HuH-7.5 (cell line): ENCODE measurements at places on chromosomes 12 and 14.

DNA sequence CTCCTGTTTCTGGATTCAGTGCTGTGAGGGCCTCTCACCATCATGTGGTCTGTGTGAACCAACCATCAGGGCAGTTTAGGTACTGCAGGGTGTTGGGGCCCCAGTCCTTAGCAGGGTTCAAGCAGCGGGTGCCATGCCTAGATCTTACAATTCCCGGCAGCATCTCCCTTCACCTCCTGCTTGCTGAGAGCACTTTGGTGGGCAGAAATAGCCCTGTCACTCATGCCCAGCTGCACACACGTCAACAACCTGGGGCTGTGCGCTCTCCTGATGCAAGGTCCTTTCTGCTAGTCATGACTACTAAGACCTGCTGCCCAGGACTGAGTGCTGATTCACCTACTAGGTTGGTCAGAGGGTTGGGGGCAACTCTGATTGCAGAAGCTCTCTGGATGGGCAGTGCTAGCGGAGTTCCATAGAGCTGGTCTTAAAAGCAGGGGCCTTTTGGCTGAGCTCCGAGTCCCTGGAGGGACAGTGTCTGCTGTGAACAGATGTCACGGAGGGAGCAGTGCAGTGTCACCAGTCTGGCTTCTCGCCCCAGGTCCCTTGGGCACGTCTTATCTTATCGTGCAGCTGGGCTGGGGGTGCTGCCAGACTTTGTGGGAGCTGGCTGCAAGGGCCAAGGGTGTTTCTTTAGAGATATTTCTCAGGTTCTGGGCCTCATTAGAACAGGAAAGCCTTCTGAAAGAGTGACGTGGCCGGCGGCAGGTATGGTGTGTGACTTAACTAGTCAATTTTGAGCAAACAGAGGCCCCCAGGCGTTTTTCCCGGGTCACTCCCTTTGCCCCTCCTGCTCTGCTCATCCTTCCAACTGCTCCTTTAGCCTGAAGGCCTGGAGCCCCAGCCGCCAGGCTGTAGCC, 71.8 kb downstream of the NINJ2 start:
- DNase-seq: no peak

DNA sequence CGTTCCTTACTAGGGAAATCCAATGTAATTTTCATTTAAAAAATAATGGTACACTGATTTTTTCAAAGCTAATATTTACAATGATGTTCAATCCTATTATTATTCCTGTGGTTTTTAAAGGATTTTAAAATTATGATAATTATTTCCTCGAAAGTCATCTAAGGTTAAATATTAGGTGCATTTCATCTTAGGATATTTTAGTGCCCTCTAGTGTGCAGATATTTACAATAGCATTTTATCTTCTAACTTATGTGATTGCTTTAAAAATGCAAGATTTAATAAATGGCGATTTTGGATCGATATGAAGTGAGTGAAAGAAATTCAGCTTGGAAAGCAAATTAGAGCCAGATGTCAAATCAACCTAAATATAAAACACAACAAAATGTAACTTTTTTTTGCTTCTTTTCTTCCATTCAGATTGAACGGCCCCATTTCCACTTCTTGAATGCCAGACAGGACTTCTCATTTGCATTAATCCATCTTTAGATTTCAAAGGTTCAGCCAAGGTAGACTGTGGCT, 293.5 kb downstream of the SLC6A15 start:
- DNase-seq: no peak

DNA sequence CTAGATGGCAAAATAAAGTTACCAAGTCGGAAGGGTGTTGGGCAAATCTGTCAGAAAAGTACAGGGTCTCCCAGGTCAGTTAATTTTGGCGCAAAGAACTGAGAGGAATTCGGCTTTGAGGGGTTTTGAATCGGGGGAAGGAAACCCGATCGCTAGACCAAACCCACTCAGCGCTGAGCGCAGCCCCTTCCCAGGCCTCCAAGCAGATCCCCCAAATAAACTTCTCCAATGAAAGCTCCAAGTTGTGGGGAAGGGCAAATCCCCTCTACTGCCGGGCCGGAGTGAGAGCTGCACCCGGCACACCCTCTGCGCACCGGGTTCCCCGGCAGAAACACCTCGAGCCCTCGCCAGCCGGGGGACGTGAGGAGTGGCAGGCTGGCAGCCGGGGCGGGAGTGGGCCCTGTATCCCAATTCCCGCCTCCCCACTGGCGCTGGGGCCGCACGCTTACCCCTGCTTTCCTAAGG, 441 bp downstream of the E2F7 start:
- peak; percentile 51 for DNase-seq

DNA sequence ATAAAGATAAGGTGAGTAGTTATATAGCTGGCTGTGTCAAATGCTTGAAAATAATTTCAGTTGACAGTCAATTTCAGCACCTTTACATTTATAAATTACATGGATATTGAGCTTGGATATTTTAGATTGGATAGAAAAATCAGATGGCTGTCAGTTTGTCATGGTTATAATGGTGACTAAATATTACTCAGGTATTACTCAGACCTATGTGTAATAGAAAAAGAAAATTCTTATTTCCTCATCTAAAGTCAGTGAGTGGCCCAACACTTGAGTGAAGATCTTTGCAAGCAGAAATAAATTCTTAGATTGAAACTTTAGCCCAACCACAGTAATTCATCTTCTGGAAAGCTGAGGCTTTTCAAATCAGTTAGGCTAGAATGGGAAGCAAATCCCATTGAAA, 354.4 kb downstream of the NAV3 start:
- no peak for DNase-seq

DNA sequence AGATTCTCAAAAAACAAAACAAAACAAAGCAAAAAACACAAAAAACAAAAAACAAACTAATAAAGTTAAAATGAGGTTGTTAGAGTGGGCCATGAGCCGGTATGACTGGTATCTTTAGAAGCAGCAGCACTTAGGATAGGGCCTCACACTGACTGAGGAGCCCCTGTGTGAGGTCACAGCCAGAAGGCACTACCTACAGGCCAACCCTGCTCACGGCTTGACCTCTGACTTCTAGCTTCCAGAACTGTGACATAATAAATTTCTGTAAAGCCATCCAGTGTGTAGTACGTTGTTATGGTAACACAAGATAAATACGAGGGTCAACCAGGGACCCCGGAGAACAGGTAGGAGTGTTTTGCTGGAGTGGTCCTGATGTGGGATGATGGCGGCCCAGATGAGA, 629.6 kb downstream of the VRK1 start:
- DNase-seq: no peak

GRCh38 chr12:47604221-47604873, 101.5 kb downstream of the RPAP3 start:
- no peak for DNase-seq

GRCh38 chr14:104548802-104549535, 30.6 kb upstream of the C14orf180 start:
- DNase-seq: no peak

- DNase-seq: no peak
Measured at GRCh38 chr12:76237086-76237701, 111.0 kb downstream of the BBS10 start.

GRCh38 chr14:64394423-64394822, 6.3 kb downstream of the MTHFD1 start:
- DNase-seq: no peak

DNA sequence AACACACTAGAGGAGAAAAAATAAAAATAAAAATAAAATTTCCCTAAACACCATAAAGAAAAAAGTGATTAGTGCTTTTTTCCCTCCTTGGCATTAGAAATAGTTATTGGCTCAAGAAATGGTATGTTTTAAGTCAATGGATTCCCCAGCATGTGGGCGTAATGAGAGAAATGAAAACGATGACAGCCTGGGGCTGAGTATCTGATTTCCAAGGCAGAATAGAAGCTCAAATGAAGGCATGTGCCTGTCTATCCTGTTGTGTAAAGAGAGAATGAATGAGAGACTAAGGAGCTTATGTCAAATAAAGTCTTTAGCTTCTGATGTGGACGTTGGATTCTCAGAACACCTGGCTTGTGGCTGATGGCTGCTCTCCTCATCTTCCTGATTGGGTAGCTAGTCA, 1408.4 kb upstream of the TMEM132C start:
- DNase-seq: no peak

DNA sequence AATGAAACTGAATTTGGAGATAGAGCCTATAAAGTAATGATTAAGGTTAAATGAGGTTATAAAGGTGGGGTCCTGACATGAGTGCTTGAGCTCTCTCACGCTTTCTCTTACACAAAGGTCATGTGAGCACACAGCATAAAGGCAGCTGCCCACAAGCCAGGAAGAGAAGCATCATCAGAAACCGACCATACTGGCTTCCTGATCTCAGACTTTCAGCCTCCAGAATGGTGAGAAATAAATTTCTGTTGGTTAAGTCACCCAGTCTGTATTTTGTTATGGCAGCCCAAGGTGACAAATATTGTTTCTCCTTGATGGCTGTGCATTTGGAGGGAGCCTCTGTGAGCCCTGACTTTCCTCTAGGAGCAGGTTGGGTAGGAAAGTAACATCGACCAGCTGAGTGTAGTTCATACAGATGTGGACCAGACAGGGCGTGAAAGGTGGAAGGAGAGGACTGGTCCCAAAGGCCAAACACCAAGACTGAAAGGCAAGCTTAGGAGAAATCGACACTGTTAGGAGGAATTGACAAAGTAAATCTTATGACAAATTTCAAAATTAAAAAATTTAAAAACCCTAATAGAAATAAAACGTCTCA, 97.6 kb upstream of the SLC38A2 start:
- no peak for DNase-seq

DNA sequence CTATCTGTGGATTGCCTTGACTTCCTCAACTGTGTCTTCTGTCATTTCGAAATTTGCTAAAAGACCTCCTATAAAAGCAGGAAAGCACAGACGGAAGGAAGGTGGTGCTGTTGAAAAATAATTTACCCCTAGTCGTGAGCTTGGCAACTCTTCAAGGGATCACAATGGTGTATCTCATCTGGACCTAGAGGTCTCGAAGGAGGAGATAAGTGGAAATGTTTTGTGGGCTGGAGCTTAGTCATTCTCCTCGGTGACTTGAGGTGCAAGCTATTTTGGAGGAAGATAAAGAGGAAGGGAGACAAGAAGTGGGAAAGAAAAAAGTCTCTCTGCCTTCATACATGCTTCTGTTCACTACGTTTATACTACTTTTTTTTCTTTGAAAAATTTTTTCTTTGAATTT, 89.9 kb downstream of the FLRT2 start:
- no peak for DNase-seq

DNA sequence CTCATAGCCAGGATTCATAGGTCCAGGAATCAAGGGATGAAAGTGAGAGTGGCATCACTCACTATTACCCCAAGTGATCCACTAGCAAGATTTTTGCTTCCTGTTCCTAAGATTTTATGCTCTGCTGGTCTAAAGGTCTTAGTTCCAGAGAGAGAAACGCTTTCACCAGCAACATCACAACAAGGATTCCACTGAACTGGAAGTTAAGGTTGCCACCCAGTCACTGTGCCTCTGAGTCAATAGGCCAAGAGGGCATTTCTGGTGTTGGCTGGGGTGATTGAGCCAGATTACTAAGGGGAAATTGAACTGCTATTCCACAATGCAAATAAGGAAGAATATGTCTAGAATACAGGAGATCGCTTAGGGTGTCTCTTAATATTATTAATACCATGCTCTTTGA, 142.5 kb upstream of the ARID2 start:
- DNase-seq: no peak

DNA sequence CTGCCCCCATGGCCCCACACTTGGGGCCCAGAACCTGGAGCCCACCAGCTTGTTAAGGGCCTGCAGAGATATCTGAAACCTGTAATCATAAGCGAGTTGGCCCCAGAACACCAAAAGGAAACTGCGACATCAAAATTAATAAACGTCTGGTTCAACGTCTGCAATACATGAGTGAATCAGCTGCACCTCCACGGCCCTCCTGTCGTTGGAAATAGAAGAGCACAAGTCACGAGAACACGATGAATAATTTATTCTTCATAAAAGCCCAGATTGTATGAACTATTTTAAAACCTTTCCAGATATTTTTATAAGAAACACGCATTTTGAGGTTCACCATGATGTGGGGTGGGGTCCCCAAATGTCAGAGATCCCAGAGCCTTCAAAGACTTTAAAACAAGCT, 9.7 kb upstream of the CMKLR1 start:
- no peak for DNase-seq

- no peak for DNase-seq
Measured at GRCh38 chr12:104568935-104569334, 112.2 kb downstream of the CHST11 start.

GRCh38 chr14:102138961-102139285, 774 bp upstream of the WDR20 start:
- DNase-seq: peak; percentile 51

DNA sequence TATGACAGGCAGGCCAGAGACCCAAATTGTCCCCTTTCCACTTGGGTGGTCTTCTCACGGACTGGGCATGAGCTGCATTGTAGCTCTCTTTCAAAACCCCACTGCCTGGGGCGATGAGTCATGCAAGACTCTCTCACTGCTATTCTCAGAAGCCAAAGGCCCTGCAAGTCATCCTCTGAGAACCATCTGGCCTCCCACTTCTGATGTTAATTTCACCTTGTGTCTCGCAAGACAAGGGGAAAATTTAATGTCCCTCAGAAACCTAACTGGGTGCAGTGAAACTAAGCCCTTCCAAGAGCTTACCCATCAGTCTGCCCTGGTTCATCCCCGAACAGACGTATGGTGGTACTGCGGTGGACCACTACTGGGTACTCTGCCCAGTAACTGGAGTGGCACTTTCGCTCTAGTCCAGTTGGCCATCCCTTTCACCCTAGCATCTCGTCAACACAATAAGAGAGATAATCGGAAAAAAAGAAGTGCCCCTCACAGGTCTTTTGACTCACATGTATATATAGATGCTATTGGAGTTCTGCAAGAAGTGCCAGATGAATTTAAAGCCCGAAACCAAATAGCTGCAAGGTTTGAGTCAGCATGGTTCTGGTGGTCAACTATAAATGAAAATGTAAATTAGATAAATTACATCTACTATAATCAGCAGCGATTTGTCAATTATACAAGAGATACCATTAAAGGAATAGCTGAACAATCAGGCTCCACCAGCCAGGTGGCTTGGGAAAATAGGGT, 31.3 kb upstream of the LALBA start:
- no peak for DNase-seq

DNA sequence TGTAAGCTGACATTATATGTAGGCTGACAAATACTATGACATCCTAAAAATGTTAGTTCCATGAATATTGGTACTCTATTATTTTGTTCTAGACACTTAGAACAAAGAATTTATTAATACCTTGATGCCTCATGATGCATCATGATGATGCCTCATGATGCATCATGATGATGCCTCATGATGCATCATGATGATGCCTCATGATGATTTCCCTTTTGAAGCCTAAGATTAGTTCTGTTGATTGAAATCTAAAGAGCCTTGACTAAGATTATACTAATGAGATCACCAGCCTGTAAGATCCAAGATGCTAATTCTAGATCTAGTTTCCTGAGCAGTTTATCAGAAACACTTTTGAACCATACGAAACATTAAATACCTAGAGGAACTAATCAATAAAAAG, 4.6 kb upstream of the CEP128 start:
- DNase-seq: no peak

DNA sequence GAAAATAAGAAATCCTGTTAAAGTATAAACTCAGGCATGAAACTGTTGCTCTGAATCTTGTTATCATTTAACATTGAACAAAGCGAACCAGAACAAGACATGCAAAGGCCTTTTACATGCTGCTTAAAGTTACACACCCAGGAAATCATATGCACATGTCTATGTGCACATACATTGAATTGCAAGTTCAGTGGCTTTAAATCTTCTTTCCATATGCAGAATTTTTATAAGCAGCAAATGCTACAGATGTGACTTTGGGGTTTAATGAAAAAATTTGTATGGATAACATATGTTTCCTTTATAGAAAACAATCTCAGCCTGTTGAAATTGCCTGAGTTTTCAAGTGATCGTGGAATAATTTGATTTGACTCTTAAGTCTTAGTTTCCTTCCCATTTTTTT, 193.9 kb downstream of the AEBP2 start:
- no peak for DNase-seq

- peak; percentile 23 for DNase-seq
Measured at GRCh38 chr12:43795716-43796280, 10.3 kb downstream of the TWF1 start.
